ENCODE measurements at places on chromosomes 1 and 21.

DNA sequence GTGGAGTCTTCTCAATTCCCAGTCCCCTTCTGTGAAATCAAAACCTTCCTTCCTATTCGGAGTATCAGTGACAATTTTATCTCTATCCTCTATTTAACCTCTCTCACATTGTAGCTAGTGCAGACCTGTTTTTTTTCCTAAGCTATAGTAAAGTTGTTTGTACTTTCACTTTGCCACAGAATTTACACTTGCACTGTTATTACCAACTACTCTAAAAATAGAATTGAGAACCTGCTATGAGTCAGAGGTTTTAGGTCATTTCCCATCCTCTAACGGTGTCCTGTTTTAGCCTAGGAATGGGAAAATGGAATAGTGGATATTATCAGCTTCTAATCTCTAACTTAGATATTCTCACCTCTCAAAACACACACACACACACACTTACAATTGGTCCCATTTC, 862.7 kb downstream of the NCAM2 start:
- DNase-seq = no peak

GRCh38 chr1:201153474-201154388, 543 bp downstream of the TMEM9 start:
- DNase-seq = no peak

DNA sequence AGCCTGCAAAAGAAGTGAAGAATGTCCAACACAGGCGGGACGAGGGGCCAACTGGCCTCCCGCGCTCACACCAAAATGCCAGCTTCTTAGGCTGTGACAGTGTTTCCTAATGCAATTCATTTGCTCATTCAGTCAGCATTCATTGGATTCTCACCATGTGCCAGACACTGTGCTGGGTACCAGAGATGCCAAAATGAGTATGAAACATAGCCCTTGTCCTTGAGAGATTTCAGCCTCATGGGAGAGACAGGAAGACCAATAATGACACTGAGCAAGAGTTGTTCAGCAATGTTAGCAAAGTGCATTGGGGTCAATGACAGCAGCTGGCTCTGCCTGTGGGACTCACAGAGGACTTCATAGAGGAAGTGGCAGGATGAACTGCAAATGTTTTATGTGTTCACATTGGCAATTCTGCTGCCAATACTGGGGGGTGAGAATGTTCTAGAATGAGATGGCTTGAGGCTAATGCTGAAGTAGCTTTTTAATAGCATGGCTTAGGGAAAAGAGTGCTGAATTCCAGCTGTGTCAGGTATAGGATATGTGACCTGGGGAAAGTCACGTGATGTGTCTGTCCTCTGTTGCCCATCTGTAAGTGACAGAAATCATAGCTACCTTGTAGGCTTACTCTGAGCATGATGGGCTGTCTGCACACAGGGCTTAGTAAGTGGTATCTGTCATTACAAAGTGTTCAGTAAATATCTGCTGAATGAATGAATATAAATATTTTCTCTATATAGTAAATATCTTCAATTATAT, 58.3 kb upstream of the KIF26B start:
- no peak for DNase-seq

GRCh38 chr1:62346886-62347285, 27.7 kb upstream of the KANK4 start:
- no peak for DNase-seq

GRCh38 chr1:203017692-203018091, 8.6 kb upstream of the PPFIA4 start:
- DNase-seq = no peak
